ENCODE measurements at places on chromosomes 6 and 20. TPM values are rescaled to one million over a fixed set of nuclear protein-coding genes. Genes with fewer than 3 reads are reported as not detected.

GRCh38 chr6:151493804-151494234, at the start of gene CCDC170:
Gene CCDC170, plus strand, starts transcription at chr6:151494017. Its CDS starts 112 bp downstream, at chr6:151494129.
- peak; percentile 88 for DNase-seq

DNA sequence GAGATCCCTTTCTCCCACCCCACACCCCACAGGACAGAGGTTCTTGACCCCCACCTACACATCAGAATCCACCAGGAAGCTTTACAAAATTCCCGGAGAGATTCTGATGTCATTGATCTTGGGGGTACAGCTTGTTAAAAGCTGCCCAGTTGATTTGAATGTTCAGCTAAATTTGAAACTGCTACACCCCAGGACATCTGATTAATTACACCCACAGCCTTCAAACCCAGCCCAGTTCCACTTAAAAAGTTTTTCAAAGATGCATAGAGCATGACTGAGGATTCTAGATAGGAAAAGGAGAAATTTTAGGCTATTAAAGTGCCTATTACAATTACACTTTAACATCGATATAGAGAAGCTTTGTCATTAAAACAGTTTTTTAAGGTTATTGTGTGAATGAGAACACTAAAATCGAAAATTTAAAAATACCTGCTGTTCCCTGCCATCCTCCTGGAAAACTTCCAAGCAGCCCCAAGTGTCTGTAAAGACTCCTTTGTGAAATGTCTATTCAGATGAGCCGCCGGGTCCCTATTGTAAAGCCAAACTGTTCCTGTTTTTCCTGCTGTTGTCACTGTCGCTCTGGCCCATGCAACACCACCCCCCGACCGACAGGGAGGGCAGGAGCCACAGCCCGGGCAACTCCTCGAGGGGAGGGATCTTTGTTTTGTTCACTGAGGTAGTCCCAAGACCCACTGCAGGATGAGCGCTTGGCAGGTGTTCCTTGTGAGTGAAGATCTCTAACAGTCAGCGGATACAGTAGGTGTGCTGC, 132.5 kb upstream of the PHACTR3 start:
- no peak for DNase-seq

- DNase-seq = peak; percentile 74
These were observed 30.1 kb upstream of the APMAP start for GRCh38 chr20:25022680-25023079.

- DNase-seq = peak; percentile 84
These were observed 38.6 kb upstream of the PIM1 start for GRCh38 chr6:37131104-37131959.

Gene ADAM33
- 12.4 TPM for total RNA-seq
